Amniotic epithelial cell (primary cell): ENCODE measurements at places on chromosomes 2 and 18.

GRCh38 chr2:102112271-102112670 lies 30.3 kb upstream of the IL1R1 start:
- peak; percentile 49 for DNase-seq

DNA sequence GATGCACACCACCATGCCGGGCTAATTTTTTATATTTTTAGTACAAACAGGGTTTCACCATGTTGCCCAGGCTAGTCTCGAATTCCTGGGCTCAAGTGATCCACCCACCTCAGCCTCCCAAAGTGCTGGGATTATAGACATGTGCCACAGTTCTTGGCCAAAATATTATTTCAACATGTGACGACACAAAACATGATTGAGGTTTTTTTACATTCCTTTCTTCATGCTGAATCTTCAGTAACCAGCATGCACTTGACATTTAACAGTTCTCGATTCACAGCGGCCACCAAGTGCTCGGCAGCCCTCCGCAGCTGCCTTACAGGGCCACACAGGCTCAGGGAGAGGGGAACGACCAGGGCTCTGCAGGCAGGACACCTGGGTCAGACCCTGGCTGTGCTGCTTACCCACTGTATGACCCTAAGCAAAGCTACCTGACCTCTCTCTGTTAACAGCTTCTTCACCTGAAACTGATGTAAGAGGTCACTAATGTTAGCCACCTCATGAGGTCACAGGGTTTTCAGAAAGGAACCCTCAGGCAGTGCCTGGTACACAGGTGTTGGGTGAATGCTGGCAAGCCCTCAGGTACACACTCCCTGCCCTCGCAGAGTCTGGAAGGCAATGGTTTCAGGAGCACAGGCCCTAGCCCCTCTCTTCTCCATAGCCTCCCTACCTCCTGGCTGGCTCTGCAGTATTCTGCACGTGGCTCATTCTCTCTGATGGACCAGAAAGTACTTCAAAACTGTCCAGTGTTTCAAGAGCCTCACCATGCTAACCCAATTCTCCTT lies 25.7 kb downstream of the TUBB6 start:
- peak; percentile 48 for DNase-seq

DNA sequence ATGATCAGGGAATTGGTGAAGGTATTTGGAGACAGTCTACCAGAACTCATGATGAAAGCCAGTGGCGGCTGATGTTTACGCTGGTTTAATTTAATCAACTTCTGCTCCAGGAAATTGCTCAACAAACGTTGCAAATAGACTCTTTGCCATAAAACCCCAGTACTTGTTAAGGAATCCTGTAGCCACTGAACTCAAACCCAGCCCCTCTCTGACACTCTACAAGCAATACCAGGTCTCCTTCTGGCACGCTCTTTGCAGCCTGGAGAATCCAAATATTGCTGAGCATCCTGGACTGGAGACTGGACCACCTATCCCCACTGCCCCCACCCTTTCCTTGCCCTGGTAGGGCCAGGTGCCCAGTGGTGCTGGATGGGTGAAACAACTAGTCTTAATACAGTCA lies 308.2 kb downstream of the FBXO15 start:
- no peak for DNase-seq

DNA sequence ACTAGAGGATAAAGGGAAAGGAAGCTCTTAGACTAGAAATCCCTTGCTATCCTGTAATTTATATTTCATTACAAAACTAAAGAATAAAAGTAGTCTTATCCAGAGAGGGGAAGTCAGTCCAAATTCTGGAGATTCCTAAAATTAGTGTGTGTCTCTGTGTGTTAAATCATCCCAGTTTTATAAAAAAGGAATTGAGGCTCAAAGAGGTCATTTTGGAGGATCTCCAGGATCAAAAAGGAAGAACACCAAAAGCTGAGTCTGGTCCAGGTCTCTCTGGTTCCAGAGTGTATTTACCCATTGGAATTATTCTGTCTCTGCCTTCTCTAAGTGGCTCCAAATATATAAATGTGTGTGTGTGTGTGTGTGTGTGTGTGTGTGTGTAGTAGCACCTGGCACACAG lies 166.7 kb downstream of the NRXN1 start:
- DNase-seq: no peak

GRCh38 chr2:160984426-160985077 lies 175.7 kb upstream of the TANK start:
- no peak for DNase-seq

- peak; percentile 36 for DNase-seq
Observed at GRCh38 chr2:23828256-23828980, 98.5 kb downstream of the ATAD2B start.

- peak; percentile 35 for DNase-seq
Observed at GRCh38 chr2:30691948-30692828, 115.1 kb downstream of the CAPN13 start.

- no peak for DNase-seq
Observed at GRCh38 chr2:60555783-60556139, 2.3 kb upstream of the BCL11A start.

GRCh38 chr2:124755386-124755785 lies 730.3 kb downstream of the CNTNAP5 start:
- no peak for DNase-seq

GRCh38 chr2:239762106-239762505 lies 263.0 kb downstream of the NDUFA10 start:
- DNase-seq: no peak

GRCh38 chr18:3612315-3612714 lies 162.3 kb downstream of the TGIF1 start:
- DNase-seq: no peak

- no peak for DNase-seq
Observed at GRCh38 chr18:79598633-79599175, 80.9 kb upstream of the CTDP1 start.

DNA sequence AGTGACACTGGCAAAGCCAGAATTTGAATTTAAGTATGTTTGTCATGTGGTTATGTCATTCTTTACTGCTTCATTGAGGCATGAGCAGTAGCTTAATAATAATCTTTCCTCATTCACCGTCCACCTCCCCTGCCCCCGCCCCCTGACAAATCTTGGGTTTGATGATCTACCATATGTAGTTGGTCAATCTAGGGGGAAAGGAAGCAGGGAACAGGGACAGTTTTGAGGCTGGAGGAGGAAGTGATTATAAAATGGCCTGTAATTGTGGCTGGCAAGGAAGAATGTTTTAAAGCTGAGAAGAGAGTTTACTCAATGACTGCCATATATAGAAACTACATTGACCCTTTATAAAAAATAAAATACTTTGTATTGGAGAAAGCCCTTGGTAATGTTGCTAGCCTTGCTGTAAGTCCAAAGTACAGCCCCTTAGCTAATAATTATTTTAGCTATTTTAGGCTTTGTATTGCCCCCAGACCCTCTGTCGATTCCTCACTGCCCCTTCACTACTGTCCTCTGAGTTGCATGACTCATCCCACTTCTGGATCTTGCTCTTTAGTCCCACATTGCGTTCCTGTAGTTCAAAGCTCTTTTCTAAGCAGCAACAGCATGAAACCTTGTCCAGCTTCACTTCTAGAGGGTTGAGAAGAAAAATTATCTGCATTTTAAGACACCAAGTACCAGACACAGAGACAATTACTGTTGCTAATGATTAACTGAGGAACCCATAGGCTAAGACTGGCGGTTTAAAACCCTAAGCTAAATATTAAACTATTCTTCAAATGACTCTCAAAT lies 38.4 kb downstream of the PELI1 start:
- DNase-seq: peak; percentile 20

DNA sequence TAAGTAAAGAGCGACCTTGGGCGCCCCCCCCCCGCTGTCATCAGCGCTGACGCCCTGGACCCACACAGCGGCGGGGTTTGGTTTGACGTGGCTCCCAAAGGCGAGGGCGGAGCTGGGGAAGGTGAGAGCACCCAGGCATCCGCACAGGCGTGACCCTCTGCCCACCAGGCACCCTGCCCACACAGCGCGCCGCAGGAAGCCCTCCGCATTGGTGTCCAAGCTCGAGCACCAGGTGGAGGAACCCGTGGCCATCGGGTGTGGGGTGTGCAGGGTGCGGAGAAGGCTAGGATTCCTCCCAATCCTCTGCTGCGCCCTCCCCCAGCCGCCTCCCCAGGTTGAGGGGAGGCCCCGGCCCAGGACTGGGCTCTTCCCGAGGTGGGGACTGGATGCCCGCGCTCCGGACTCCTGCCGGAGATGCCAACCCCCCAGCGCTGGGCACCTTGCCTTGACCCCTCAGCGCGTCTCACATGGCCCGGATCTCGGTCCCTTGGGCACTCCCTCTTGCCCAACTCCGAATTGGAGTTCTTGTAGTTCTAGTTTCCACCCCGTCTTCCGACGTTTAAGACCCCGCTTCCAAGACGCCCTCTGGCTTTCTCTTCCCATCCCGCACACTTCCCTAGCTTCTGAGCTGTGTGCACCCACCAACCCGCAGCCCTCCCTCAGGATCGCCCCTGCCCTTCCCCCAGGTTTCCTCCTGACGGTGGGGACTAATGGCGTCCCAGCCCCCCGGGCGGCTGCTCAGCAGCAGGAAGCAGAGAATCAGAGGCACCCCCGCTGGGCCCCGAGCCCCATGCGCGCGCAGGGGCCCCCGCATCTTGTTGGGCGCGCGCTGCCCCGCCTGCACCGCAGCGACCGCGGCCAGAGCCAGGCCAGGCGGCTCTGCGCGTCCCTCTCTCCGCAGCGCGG lies 25.9 kb upstream of the RESP18 start:
- no peak for DNase-seq

GRCh38 chr2:204892506-204893255 lies 347.4 kb downstream of the PARD3B start:
- peak; percentile 74 for DNase-seq

GRCh38 chr2:119756837-119757236 lies 2.9 kb upstream of the PTPN4 start:
- peak; percentile 68 for DNase-seq
